ENCODE measurements at places on chromosomes 5 and 9.

GRCh38 chr9:35933550-35934067 is 24.3 kb downstream of the SPAAR start:
- DNase-seq, result no peak

DNA sequence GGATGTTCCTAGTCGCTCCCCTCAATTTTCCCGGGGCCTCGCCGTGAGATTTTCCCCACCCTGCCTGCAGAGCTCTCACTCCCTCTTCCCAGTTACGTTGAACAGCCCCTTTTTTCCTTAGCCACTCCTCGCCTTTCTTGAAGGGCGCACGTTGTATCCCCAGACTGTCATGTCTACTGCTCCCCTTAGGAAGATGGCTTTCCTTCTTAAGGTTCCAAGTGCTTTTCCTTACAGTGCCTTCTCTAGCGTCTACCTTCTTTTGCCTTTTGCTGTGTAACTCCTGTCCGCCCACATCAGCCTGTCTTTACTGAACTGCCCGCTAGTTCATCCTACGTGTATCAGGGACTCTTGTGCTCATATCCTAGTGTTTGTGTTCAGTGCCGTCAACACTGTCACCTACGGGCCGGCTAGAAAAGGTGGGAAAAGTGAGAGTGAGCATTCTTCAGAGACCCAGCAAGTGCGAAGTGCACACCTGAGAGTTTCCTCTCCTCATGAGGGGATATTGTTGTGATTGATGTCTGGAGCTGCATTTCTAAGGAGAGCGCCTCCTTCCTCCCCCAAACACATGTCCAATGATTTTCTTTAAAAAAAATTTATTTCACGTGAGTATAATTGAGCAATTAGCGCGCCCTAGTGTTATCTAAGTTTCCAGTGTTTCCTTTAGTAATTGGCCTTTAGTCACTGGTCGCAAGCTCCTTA is 764 bp downstream of the CAMLG start:
- peak; percentile 62 for DNase-seq

GRCh38 chr5:124343451-124343867 is 403.0 kb downstream of the ZNF608 start:
- no peak for DNase-seq

DNA sequence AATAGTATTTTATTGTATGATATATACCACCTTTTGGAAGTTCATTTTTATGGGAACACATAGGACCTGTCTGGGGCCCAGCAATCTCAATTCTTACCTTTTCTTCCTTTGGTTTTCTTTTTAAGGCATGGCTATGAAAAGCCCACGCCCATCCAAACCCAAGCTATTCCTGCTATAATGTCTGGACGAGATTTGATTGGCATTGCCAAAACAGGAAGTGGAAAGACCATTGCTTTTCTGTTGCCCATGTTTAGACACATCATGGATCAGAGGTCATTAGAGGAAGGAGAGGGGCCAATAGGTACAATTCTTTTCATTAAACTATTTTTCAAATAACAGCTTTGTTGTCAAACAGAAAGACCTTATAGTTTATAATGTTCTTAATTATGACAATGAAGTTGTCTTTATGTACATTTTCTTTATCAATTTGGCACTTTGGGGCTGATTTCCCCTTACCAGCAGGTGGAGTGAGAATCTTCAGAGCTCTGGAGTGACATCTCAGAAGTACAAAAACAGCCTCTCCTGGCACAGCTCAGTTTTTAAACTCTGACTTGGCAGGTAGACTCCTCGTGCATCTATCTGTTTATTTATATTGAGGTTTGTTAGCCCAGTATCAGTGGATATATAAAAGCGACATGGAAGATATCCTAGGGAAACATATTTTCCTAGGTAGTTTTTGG is 25.8 kb downstream of the DDX46 start:
- DNase-seq, result no peak

DNA sequence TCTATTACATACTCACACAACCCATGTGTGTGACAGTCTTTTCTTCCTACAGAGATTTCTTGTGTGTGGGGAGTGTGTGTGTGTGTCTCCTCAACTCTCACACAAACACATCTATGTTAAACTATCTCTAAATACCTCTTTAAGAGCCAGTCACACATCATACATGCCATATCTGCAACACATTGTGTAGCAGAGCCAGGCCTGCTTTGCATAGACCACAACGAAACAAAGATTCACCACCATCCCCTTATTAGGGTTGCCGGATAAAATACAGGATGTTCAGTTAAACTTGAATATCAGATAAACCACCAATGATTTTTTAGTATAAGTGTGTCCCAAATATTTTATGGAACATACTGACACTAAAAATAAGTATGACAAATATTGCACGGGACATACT is 2.3 kb downstream of the FAM170A start:
- no peak for DNase-seq

DNA sequence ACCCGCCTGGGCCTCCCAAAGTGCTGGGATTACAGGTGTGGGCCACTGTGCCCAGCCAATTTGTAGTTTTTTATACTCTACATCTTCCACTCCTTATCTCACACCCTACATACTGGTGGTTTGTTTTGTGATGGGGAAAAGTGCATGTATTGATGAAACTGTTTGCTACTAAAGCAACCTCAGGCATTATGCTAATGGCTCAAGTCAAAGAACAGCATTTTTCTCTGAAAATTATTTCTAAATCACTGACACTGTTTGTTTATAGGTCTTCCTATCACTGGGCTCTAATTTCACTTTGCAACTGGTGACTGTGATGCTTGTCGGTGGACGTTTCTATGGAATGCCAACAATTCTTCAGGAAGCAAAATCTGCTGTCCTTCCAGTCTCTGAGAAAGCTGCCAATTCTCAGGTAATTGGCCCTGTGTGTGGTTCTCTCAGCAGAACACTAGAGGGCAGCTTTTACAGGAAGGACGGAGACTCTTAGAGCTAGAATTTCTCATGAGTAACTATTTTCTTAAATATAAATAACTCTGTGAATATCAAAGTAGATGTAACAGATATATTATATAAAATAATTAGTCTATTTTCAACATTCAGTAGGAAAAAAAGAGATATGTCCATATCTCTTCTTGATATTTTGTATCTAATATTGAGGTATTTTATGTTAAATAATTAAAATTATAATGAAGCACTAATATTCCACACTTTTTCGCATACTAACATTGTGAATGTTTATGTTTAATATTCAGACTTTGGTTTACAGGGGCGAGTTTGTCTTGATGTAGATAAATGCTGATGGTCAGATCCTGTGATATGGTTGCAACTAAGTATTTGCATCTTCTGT is 244.1 kb downstream of the ADGRV1 start:
- DNase-seq, result peak; percentile 10

DNA sequence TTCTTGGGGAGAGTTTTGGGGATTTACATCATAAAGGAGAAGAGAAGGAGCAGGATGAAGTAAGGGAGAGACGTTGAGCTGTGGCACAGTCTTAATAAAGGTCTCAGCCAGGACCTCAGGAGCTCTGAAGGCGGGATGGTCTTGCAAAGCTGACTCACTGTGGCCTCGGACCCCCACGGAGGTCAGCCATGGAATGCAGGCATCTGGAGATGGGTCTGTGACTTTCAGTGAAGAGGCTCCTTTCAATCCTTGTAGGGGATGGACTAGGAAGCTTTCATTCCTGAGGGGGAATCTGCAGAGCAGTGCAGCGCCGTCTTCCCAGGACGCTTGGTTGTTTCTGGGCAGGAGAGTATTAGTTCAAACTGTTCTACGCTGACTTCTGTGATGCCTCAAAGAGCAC is 65.7 kb upstream of the BASP1 start:
- DNase-seq, result no peak

DNA sequence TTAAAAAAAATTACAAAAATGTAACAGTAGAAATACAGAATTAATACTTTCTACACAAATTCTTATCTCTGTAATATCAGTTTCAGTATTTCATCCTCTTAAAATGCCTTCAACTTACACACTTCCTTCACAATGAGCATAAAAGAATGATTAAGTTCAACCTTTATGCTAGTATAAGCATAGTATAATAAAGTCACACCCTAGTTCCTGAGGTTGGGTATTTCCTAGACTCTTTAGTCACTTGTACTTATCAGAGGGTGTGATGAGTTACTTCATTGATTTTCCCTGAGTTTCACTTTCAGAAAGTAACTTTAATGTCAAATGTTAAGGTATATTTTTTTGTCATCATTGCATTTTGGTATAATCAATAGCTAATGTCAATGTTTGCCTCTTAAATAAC is 302.4 kb downstream of the PDE4D start:
- DNase-seq, result no peak

DNA sequence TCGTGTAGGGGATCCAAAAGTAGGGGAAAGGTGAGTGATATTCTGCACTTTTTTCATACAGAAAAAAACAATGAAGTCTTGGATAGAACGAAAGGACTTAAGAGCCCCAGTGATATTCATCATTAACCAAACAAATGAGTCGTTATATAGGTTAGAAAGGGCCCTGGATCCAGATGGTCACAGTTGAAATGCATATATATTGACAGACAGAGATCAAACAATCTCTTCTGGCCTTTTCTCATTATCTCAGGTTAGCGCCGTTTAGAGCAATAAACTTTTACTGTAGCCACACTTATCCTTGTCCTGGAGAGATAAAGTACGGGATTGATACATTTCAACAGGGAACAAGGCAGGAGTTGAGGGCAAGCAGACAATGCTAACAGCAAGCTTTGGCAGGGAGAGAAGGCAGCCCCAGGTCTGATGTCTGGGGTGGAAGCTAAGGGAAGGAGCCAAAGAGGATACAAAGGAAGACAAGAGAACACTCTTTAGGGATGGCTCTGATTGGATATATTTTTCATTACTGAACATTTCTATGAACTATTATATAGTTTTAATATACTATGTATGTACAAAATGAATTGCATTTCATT is 77.0 kb downstream of the LIFR start:
- no peak for DNase-seq

GRCh38 chr9:14238518-14238917 is 75.4 kb downstream of the NFIB start:
- DNase-seq, result no peak

GRCh38 chr5:83586874-83587776 is 115.6 kb downstream of the VCAN start:
- DNase-seq, result no peak

DNA sequence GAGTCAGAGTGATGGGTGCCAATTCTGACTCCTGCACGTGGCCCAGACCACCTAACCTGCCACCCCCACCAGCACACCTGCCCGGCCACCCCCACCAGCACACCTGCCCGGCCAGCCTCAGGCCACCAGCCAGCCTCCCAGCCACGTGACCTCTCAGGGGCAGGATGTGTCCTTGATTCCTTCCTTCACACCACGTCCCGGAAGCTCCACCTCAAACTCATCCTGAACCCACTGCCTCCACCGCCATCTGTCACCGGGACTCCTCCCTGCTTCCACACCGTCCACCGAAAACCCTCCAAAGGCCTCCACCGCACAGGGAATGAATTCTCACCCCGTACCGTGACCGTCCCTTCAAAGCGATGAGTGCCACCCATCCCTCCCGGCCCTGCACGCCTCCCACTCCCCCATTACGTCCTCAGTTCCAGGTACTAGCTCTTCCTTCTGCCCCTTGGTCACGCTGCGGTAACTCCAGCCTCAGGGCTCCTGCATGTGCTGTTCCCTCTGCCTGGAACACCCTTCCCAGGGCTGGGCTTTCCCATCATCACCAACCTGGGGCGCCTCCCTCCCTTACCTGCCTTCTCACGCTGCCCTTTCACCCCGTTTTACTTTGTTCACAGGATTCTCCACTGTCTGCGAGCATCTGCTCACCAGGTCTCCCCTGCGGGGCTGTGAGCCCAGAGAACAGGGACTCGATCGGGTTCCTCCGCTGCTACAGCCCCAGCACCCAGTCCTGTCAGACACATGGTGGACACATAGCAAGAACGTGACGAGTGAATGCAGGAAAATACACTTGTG is 82.9 kb downstream of the ADAMTS2 start:
- no peak for DNase-seq

- DNase-seq, result no peak
Measured at GRCh38 chr9:127817881-127818434, 15.3 kb downstream of the FPGS start.

DNA sequence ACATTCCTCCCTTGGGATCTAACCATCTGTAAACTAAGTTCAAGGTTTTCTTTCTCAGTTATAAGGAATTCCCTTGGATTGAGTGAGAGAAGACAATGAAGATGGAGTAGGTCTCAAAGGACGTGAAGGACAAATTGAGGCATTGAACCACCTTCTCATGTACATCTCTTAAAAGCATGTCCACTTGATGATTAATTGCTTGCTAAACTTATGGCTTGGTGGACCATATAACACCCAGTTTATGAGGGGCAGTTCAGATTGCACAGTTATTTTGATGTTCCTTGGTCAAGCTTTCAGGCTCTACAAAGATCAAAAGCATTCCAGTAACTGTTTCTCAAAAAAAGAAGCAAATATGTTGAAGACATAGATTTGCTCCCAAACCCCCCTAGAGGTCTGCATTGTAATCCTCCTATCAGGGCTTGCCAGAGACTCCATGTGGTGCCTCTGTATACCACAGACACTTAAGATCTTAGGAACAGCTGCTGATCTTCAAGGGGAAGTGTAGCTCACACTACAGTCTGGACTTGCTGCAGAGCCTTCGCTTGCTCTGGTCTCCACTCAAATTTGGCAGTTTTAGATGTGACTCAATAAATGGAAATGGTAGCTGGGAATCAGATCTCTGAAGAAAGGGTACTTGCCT is 56.9 kb upstream of the ALDH1A1 start:
- no peak for DNase-seq

Data from germinal center (tissue), 1 donor.